ENCODE measurements at places on chromosomes 4 and X.

- DNase-seq = no peak
Measured at GRCh38 chr4:81828991-81829390, 357.3 kb upstream of the RASGEF1B start.

GRCh38 chrX:1430451-1430850, 22.3 kb downstream of the ASMTL start:
- no peak for DNase-seq

DNA sequence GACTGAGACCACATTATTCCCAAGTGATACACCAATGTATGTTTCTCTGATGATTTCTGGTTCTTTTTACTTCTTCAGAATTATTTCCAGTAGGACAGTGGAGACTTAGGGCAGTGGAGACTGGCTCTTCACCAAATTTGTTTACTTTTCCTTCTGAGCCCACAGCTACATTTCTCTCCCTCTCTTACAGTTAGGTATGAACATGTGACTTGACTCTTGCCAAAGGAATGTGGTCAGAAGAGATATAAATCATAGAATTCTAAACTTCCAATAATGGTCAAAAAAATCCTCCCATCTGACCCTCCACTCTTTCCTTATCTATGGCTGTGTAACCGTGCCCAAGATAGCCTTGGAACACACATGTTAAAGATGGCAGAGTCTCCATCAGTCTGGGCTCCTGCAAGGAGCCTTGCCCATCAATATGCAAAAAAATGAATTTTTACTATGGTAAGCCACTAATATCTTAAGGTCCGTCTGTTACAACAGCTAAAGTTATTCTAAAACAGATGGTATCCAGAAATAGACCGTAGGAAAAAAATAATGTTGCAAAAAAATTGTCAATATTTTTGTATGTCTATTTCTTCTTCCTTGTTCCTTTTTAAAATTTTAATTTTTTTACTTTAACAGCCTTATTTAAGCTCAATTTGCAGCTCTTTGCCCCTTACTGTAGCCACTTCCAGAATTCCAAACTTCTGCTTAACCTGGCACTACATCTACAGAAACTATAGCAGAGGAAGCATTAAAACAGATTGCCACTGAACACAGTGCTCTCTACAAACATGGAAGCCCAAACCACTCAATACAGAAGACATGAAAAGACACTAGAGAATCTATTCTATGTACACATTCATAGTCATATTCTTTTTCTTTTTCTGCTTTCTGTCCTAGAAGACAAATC, 260.7 kb downstream of the COL25A1 start:
- DNase-seq = peak; percentile 35

DNA sequence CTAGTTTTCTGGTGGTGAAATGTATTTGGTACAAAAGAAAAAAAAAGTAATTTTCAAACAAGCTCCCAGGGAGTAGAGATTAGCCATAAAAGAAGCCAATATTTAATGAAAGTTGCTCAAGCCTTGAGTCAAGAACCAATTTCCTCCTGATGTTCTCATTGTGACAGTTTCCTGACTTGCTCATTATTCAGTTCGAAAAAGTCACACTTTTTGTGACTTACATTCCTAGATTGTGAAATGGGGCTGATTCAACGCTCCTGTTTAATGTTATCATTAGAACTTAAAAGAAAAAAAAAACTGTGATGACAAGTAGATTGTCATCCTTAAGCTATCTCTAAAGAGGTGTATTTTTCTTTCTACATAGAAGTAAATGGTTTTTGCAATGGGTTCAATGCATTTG, 122.6 kb upstream of the BMPR1B start:
- peak; percentile 67 for DNase-seq

GRCh38 chr4:98482847-98483806, 175.3 kb downstream of the TSPAN5 start:
- peak; percentile 17 for DNase-seq

GRCh38 chr4:76872556-76872955, 25.4 kb downstream of the SOWAHB start:
- no peak for DNase-seq

- DNase-seq = no peak
Measured at GRCh38 chr4:183017962-183018361, 81.1 kb upstream of the WWC2 start.

DNA sequence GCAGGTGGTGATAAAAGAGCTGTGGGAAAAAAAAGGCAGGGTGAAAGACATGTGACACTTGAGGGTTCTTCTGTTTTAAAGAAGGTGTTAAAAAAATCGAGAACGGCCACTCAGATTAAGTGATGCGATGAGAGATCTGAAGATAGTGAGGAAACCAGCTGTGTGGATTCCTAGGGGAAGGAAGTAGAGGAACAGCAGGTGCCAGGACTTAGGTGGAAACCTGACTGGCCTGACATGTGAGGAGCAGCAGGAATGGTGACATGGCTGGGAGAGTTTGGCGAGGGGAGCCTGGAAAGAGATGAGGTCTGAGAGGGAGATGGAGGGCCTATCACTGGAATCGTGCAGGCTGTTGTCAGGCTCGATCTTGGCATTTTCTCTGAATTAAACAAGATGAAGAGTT, 55.5 kb downstream of the BMPR1B start:
- DNase-seq = no peak

GRCh38 chrX:45766981-45767501, 566.4 kb upstream of the DIPK2B start:
- no peak for DNase-seq

- no peak for DNase-seq
Measured at GRCh38 chr4:45188501-45188900, 462.1 kb upstream of the GNPDA2 start.

DNA sequence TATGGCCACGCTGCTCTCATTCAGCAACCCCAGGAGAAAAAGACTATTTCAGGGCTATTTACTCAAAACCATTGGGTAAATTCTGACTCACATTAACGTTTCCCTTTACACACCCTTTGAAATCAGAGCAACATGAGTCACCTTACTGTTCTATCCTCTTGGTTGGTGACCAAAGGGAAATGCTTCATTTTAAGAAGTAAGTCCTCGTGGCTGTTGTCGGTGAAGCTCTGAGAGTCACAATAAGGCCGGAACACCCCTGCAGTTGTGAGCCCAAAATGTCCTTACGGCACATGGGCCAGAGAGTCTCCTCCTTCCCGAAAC, 56.3 kb upstream of the SPRY1 start:
- peak; percentile 88 for DNase-seq

DNA sequence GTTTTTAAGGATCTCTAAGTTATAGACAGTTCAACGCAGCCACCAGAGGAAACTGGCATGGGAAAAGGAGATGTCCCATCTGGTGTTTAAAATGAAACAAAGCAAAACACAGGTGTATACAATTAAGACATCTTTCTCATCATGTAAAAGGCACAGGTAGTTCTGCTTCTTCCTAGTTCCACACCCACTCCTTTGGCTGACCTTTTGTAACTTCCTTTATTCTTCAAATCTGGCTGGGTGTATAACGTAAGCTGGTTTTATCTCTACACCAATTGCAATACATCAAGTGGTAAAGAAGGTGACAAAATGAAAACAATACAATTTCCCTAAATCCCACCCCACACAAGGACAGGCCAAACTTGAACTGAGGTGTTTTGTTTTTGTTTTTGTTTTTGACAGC, 27.3 kb upstream of the FBXW7 start:
- DNase-seq = no peak

- no peak for DNase-seq
Measured at GRCh38 chr4:152448038-152448707, 87.7 kb downstream of the FBXW7 start.

DNA sequence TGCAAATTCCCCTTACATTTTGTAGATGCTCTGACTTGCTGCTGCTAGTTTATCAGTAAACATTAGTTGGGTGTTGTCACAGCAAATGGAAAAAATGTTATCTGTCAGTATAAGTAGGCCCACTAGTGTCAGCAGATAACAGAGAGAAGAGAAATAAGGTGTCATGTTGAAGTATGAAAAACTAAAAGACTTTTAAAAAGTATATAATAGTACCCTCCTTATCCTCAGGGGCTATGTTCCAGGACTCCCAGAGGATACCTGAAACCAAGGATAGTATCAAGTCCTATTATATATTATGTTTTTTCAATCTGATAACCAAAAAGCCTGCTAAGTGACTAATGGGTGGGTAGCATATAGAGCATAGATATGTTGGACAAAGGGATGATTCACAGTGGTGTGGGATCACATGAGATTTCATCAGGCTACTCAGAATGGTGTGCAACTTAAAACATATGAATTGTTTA, 11.6 kb upstream of the BMP2K start:
- DNase-seq = peak; percentile 65

GRCh38 chrX:790783-791360, 160.3 kb downstream of the SHOX start:
- DNase-seq = no peak

DNA sequence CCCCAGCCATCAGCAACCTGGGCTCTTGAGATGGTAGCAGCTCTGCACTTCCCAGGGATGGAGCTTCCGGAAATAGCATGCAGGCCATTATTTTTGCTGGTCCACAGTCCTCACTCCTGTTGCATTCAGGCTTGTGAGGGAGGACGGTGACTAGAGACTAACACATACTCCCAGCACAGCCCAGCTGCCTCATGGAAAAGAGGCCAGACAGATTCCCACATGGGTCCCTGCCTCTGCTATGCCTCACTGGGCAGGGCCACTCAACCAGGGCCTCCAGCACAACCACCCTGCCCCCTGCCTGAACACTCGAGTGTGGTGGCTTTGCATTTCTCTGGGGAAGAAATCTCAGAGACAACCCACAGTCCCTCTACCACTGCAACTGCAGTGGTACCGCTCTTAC, 1195.1 kb downstream of the PCDH18 start:
- DNase-seq = no peak

DNA sequence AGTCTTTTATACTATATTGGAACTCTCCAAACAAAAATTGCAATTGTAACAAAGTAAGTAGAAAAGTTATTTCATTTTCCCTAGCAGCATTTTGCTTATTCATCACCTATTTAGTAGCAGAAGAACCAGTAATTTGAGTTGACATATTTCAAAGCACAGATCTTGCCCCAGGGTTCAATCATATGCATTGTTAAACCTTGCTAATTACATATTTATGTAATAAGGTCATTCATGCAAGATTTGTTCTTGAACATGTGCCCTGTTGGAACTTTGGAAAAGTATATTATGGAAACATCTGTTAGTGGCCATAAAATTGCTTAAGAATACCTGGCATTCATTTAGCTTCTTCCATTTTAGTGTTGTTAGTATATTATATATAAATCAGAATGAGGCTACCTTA, 191.7 kb downstream of the TLL1 start:
- DNase-seq = no peak

DNA sequence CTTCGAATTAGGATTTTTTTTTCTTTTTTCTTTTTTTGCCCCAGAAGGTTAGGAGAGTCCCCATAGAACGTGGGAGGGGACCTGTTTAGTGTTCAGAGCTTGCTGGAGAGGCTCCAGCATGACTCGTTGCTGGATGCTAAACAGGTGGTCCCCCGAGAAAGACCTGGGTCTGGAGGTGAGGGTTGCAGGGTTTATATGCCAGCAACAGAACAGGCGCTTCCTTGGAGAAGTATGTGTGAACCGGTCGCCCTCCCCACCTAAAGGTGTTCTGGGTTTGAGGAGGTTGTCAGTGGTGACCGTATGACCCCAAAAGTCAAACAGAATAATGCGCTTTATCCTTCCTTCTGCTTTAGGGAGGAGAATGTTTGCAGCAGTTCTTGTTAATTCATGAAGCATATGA, 52.1 kb upstream of the SHOX start:
- no peak for DNase-seq

DNA sequence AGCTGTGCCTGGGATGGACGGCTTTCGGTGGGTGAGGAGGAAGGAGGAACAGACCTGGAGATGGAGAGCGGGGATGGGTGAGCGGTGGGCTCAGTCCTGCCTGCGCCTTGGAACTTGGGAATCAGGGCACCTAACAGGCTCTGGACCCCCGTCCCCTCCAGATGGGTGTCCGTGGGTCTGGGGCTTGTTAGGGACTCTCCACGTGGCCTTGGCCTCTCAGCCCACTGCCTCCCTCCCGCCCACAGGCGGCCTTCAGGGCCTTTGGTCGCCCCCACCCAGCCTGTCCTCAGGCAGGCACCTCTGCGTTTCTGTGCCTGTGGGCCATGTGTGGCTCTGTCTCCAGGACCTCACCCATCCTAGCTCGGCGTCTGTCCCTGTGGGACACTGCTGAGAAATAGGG, 29.0 kb downstream of the TRMT44 start:
- no peak for DNase-seq

DNA sequence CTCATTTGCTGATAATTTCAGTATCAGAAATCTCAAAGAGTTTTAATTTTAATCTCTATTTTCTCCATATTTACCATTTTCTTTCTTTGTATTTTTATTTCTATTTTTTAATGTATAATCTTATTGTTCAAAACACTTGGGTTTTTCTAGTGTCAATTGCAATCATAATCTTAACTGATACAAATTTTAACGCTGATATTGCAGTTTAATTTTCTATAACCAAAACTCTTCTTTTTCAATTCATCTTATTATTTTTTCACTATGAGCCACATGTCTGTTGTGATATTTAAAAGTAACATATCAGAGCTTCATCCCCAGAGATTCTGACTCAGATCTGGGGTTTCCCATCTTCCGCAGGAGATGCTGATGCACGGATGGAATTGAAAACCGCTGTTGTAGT, 16.2 kb downstream of the ADAM29 start:
- DNase-seq = no peak

DNA sequence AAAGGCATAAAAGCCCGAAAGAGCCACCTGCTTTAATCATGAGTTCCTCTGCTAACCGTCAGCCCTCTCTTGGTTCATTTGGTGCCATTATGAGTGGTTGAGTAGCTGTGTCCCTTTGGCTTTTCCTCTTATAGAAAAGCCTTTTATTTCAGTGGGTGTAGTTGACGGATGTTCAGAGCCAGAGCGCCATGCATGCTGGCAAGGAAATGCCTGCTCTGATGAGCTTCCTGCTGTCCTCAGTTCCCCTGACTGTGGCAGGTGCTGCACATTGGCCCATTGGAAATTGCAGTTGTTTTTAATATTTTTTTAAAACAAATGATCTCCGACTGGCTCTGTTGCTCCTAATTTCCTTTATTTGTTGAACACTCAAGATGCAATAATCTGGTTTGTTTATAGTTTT, 77.3 kb upstream of the LIMCH1 start:
- DNase-seq = no peak

GRCh38 chrX:127187095-127187494, 367.6 kb downstream of the PRR32 start:
- no peak for DNase-seq

GRCh38 chr4:107210450-107211239, 174.5 kb upstream of the DKK2 start:
- DNase-seq = no peak

GRCh38 chr4:112706840-112707207, 69.9 kb downstream of the LARP7 start:
- DNase-seq = no peak

Measured in HCEC 1CT (cell line).